Stimulated activated CD4-positive, alpha-beta T cell treated with anti-CD3 and anti-CD28 coated beads, TNF-alpha, amount 100 ng/mL, for 4 hours (primary cell): ENCODE measurements at places on chromosomes 7 and 10.

GRCh38 chr7:115368998-115369397 lies 447.1 kb downstream of the MDFIC start:
- DNase-seq: no peak

- DNase-seq: no peak
Observed at GRCh38 chr7:151626422-151627115, 106.9 kb upstream of the RHEB start.

GRCh38 chr7:134699021-134699818 lies 52.6 kb downstream of the BPGM start:
- no peak for DNase-seq

GRCh38 chr7:79452495-79453265 lies 787 bp downstream of the MAGI2 start:
- no peak for DNase-seq

DNA sequence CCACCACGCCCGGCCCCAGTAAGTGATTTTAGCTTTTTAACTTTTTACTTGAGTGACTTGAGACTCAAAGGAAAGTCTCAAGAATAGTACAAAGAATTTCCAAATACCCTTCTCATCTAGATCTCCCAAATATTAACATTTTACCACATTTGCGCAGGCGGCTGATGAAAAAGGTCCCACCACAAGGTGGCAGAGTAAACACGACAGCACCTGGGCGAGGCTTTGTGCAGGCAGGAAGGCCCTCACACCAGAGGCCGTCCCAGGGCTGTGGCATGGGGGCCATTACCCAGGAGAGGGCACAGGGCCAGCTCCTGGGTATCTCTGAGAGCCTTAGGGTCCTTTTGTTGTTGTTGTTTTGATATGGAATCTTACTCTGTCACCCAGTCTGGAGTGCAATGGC lies 50.0 kb upstream of the WIPI2 start:
- DNase-seq: no peak

GRCh38 chr10:71263376-71263775 lies 51.0 kb downstream of the UNC5B start:
- DNase-seq: no peak

DNA sequence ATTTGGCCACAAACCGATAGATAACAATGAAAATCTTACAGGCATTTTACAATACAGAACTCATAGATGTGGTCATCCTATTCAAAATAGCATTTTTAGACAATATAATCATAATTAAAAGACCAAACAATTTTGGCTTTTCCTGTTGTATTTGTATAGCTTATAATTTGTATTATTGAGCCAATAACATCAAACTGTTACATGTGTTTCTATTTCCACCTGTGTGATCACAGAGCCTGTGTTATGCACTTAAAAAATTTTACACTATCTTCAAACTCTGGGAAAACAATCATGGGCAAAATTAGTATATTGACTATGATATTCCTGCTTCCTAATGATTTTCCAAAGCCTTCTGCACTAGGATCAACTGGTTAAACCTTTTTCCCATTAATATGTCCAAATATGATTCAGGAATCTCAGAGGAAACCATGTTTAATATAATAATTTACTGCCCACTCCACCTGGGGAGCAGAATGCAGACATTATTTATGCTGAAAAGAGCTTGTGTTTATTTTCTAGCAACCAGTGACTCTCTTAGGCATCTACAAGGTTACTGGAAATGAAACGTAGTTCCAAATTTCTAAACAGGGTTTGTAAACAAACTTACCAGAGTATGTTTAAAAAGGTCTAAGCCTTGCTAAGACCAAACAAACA lies 1.7 kb downstream of the RHOBTB1 start:
- no peak for DNase-seq

DNA sequence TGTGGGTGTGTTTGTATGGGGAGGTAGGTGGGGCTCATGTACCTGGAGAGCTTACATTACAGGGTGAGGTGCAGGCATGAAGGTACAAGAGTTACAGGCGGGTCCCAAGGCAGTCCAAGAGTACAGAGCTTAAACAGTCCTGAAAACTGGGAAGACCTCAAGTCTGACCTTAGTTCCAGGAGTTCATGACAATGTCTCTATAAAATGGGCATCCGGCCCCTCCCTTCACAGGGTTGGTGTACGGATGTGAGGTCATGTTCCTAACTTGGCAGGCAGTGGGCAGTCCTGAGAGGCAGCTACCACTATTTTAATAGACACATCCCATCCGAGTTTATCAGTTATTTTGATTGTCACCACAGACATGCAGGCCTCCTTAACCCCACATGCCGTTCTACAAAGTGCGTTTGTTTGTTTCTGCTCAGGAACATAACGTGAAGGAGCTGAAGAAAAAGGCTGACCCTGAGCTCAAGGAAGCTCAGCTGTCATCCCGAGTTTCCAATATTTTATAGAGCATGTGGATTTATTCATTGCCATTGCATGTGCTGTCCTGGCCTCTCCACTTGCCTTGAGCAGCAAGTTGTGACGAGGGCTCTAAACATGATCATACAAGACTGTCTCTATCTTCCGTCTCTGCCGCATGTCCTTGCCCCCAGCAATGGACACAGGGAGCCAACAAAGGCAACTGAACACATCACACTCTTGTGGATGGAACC lies 647.5 kb upstream of the IGFBP3 start:
- no peak for DNase-seq

DNA sequence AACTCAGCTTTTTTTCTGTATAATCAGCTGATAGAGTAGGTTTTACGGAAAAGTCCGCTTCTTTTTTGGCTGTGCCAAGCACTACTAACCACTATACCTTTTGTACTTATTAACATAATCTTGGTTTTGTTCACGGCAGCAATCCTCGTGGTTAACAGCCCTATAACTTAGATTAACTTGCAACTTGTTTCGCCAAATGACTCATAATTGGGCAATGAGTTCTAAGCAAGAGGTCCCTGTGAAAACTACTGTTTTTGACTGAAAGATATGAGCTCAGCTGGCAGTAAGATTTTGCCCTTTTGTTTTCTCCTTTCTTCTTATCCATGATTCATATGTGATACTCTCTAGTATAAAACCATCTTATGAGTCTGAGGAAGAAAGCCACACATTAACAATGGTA lies 345.0 kb upstream of the PCDH15 start:
- DNase-seq: no peak

GRCh38 chr10:10600004-10600403 lies 417.7 kb upstream of the CELF2 start:
- DNase-seq: no peak
